ENCODE measurements at places on chromosomes 16 and 17.
A peak's percentile ranks its signal among the peaks of the same experiment; 100 is the strongest.

DNA sequence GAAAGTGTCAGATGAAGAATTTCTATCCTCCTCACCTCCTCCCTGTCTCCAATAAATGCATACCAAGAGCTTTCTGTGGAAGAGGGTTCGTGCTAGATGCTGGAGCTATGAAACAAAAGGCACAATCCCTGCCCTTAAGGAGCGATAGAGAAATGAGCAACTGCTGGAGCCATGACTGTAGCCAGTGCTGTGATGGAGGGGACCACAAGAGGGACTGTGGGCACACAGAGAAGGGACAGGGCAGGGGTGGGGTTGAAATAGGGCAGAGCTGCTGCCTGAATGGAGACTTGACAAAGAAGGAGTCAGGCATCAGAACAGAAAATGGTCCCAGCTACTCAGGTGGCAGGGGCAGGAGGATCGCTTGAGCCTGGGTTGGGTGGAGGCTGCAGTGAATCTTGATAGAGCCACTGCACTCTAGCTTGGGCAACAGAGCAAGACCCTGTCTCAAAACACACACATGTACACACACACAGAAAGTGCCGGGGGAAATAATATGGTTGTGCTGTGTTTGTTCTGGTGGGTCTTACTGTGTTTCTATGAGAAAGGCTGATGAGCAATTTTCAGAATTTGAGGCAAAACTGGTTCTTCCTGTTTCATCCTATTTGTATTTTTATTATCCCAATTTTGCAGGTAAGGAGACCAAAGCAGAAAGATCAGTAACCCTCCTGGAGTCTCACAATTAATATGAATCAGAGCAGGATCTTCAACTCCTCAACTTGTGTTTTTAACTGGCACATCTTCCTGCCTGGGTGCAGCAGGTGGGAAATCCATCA is 16.5 kb downstream of the TMEM98 start:
- DNase-seq, result no peak

DNA sequence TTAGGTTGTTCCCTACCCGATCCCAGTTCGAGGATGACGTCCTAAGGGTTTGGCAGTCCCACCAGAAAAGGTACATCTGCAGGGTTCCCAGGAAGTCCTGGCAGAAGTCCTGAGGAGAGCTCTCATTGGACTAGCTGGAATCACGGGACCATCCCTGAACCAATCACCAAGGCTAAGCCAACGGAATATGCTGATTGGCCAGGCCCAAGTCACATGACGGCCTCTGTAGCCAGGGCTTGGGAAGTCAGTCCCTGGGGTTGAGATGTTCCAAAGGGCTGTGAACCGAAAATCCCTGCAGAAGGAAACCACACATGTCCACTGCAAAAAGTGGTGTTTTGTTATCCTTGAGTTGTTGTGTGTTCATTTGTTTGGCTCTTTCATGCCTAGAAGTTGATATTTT is 68.2 kb upstream of the ZNF423 start:
- no peak for DNase-seq

DNA sequence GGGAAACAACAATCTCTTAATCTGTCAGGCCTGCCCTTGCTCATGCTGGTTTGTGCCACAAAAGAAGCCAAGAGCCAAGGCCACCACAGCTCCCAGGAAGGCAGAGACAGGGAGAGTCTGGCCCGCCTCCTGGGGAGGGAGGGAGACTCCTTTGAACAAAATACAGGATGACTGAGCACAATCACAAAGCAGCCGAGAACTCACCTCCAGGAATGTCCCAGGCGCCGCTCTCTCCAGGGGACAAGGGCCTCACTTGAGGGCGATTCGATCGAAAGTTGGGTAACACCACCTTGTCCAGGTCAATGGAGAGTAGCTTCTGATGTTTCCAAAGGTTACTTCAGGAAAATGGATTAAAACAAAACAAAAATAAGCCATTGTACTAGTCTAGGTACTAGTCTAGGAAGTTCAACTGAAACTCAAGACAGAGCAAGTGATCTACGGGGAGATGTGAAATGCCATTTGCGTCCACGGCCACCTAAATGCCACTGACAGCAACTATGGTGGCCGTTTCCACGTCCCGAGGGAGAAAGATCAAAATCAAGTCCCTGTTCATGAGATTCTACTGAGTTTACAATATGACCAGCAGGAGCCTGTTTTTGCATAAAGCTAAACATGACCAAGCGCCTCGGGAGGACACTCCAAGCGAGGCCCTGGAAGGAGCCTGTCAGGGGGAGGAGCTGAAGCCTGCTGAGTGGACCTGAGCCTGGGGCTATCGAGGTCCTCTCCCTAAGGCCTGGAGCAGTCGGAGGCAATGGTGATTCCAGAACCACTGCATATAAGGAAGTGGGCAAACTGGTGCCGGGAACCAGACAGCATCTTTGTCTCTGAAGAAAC is 13.4 kb upstream of the SLC38A8 start:
- DNase-seq, result no peak

DNA sequence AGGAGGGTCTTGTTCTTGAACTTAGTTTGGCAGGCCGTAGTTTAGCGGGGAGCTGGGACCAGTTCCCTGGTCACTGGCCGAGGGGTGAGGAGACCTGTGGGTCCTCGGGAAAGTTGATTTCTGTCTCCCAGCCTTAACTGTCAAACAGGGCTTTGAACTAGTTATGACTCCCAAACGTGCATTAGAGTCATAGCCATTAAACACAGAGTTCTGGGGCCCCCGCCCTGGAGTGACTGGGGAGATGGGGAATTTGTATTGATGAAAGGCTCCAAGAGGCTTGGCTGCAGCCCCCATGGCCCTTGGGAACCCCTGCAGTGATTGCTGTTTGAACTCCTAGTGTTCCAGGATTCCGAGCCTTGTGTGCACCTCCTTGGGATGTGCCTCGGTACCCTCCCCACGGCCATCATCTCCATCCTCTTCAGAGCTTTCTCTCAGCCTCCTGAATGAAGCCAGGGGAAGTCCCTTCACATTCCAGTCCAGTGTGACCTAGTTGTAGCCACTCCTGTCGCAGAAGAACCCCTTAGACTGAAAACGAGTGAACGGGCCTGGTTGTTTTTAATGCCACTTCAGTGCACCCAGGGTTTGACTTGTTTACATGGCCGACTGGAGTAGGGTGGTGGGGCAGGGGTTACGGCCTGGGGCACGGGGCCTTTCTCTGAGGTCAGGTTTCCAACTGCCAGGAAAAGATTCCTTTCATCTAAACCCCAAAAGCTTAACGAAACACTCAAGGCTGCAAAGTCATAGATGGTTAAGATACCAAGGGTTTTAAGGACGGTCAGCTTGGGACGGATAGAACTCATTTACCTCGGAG is 1.4 kb downstream of the MPRIP start:
- DNase-seq, result no peak

- no peak for DNase-seq
Observed at GRCh38 chr17:6494239-6494941, 50.1 kb downstream of the PIMREG start.

DNA sequence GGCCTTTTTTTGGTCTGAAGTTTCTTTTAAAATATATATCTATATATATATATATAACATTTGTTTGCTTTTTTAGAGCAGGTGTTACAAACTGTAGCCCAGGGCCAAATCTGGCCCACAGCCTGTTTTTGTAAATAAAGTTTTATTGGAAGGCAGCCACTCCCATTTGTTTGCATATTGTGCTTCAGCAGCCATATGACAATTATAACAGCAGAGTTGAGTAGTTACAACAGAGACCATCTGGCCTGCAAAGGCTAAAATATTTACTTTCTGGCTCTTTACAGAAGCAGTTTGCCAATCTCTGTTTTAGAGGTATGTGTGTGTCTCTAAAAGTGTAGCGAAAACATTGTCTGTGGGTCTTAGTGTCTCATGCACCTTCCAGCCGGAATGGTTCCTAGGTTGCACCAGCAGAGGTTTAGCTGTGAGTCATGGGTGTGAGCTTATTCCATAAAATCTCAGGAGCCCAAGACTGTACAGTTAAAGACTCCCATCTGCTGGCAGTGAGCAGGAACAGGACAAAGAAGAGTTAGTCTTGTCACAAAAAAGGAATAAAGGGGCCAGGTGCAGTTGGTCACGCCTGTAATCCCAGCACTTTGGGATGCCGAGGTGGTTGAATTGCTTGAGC is 23.8 kb downstream of the LCMT1 start:
- DNase-seq, result no peak

DNA sequence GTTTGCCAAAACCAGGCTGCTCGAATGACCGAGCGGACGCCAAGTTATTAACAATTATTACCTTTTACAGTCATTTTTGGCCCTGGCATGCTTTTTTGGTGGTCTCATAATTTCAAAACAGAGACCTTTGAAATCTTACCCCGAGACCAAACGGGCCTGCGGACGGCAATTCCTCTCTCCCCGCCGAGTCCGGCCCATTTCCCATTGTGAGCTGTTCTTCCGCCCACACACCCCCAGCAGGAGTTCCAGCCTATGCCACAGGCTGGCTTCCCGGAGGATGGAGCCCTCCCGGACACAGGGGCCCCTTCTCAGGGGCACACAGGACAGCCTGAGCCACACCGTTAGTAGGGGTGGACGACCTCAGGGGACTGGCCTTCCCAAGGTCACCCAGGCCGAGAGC is 130.7 kb downstream of the C16orf95 start:
- no peak for DNase-seq

DNA sequence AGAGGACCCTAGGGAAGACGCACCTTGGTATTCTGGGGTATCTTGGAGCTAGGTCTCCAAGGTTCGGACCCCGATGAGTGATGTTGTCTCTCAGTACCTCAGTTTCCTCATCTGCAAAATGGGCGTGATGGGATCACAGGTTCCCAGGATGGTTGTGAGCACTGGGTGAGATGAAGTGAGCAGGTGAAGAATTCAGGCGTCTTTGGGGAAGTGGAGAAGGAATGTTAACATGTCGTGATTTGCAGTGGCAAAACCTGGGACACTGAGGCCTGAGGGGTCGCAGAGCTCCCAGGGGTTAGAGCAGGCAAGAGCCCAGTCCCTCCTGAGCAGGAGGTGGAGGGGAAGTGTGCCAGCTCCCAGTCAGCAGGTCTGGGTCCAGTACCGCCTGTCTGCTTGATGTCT is 215.1 kb upstream of the GSE1 start:
- DNase-seq, result no peak

- DNase-seq, result no peak
Observed at GRCh38 chr16:88345721-88346560, 36.8 kb upstream of the ZNF469 start.

DNA sequence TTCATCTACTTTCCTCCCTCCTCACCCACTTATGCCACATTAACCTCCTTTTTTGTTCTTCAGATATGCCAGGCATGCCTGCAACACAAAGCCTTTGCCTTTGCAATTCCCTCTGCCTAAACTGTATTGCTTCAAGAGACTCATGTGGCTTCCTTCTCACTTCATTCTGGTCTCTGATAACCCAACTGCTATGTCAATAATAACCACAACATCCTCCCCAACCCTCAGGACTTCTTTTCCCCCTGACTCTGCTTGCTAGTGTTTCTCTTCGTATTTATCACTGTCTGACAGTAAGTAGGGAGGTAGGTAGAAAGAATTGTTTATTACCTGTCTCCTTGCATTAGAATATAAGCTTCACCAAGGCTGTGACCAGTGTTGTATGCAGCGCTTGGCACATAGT is 22.4 kb downstream of the RBL2 start:
- DNase-seq, result no peak

DNA sequence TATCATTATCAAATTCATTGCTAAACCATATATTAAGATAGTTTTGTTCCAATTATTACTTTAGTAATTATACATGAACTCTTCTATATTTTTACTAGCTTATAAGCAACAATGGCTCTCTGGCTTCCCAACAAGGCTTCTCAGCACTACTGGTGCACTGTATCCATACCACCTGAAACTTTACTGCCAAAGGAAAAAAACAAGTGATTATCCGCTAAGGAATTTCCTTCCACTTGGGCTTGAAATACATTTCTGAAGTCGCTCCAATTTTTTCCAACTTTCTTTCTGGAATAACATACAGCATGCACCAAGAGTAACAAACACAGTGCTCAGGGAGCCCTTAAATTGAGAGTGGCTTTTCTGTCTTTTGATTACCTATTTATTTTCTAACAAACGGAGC is 2.1 kb downstream of the CSNK2A2 start:
- DNase-seq, result no peak

GRCh38 chr16:9447195-9447551 is 355.7 kb downstream of the HAPSTR1 start:
- DNase-seq, result no peak

GRCh38 chr16:87877942-87878507 is 8.7 kb upstream of the SLC7A5 start:
- DNase-seq, result peak; percentile 32

GRCh38 chr17:78890498-78890897 is 12.5 kb downstream of the CEP295NL start:
- peak; percentile 98 for DNase-seq

GRCh38 chr16:75025761-75026160 is 26.9 kb downstream of the ZNRF1 start:
- no peak for DNase-seq

DNA sequence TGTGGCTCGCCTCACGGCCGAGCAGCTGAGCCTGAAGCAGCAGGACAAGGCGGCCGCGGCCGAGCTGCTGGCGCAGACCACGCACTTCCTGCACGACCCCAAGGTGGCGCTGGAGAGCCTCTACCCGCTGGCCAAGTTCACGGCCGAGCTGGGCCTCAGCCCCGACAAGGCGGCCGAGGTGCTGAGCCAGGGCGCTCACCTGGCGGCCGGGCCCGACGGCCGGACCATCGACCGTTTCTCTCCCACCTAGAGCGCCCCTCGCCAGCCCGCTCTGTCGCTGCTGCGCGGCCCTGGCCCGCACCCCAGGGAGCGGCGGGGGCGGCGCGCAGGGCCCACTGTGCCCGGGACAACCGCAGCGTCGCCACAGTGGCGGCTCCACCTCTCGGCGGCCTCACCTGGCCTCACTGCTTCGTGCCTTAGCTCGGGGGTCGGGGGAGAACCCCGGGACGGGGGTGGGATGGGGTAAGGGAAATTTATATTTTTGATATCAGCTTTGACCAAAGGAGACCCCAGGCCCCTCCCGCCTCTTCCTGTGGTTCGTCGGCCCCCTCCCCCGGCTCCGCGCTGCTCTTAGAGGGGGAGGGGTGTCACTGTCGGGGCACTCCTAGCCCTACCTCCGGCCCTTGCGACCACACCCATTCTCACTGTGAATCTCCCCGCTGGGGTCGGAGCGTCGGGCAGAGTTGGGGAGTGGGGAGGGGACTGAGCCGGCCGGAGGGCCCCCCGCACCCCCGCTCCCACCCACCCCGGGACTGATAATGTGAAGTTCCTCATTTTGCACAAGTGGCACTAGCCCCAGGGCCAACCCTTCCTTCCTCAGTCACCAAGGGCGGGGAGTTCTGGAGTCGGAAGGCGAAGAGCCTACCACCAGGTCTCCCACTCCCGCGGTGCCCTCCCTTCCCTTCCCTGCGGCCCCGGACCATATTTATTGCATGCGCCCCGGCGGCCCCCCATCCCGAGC is 4.0 kb downstream of the HIC1 start:
- peak; percentile 76 for DNase-seq

- DNase-seq, result peak; percentile 31
Observed at GRCh38 chr17:63735691-63736090, 5.9 kb downstream of the STRADA start.

GRCh38 chr17:34071886-34072420 is 183.1 kb upstream of the CCL2 start:
- no peak for DNase-seq

All from inflammatory macrophage treated with lipopolysaccharide for 4 hours (primary cell).